ENCODE measurements at places on chromosomes 11 and 22. TPM values are rescaled to one million over a fixed set of nuclear protein-coding genes. Genes with fewer than 3 reads are reported as not detected.

The HEPN1 gene
- not detected for total RNA-seq

- H3K27me3 ChIP-seq = no peaks in the 10 kb centered on the region
- DNase-seq = no peak
- H3K36me3 ChIP-seq = no peaks in the 10 kb centered on the region
- H3K4me1 ChIP-seq = no peaks in the 10 kb centered on the region
- no peak overlapping the region for H3K27ac ChIP-seq
Measured at GRCh38 chr11:25970726-25971508, 361.0 kb upstream of the ANO3 start.

The SEPTIN3 gene
- total RNA-seq = 0.51 TPM

DNA sequence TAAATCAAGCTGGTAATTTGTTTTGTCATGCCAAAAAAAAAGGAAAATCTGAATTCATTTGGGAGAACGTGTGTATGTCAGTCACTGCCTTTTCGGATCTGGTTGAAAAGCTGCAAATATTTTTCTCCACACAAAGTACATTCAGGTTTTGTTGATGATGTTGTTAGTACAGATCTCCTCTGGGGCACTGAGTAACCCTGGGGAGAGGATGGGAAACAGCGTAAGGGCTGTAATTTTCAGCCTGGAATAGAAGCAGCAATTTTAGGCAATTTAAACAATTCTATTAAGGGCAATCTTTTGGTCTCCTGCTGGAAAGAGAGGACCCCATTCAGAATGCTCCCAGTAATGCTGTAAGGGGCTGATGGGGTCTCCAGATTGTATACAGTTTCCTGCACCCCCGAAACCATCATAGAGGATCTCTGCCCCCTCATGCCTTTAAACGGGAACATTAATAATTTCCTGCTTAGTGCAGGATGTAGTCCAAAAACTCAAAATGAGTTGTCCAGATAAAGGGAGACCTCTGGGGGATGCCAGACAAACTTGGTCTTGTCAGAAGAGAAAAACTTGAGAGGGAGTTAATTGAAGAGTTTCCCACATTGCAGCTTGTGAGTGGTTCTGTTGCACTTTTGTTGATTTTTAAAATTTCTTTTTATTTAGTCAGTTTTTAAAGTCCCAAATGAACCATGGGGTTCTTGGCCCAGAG is 132.3 kb downstream of the COMMD9 start:
- no peak overlapping the region for H3K27ac ChIP-seq
- H3K36me3 ChIP-seq = no peaks in the 10 kb centered on the region
- no peaks in the 10 kb centered on the region for H3K4me1 ChIP-seq
- peaks cover 3% of the 10 kb centered on the region for H3K27me3 ChIP-seq
- no peak for DNase-seq

The CCDC89 gene
- 0.22 TPM for total RNA-seq

GRCh38 chr11:47251751-47252150 is 3.1 kb upstream of the ACP2 start:
- H3K27ac ChIP-seq = no peak overlapping the region
- no peak for DNase-seq
- H3K4me1 ChIP-seq = peaks cover 23% of the 10 kb centered on the region
- H3K36me3 ChIP-seq = no peaks in the 10 kb centered on the region

- peaks cover 20% of the 10 kb centered on the region for H3K27me3 ChIP-seq
- no peak overlapping the region for H3K4me3 ChIP-seq
- H3K4me1 ChIP-seq = peaks cover 8% of the 10 kb centered on the region
- no peak for DNase-seq
Measured at GRCh38 chr11:75239531-75240290, 863 bp upstream of the TPBGL start.

The SERPIND1 gene
- total RNA-seq = not detected

The TCIRG1 gene
- total RNA-seq = 126 TPM

DNA sequence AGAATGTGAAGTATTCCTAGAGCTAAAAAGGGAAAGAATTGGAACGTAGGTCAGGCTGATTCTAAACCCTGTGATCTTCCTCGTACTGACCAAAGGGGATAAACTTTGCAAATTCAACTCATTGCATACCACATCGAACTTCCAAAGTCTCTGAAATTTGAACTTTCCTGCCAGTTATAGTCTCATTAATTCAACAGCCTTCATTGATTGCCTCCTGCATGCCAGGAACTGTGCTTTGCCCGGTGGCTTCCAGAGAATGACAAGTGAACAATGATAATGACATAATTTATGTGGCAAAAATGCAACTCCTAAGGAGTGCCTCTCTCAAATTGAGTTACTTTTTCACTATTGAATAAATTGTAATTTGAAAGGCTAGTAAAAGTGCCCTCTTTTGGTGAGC is 107.7 kb upstream of the LDLRAD3 start:
- H3K27me3 ChIP-seq = peaks cover 4% of the 10 kb centered on the region
- no peak overlapping the region for H3K4me3 ChIP-seq
- H3K27ac ChIP-seq = no peak overlapping the region
- no peaks in the 10 kb centered on the region for H3K4me1 ChIP-seq
- no peak for DNase-seq

The HDHD5 gene
- 40.0 TPM for total RNA-seq

DNA sequence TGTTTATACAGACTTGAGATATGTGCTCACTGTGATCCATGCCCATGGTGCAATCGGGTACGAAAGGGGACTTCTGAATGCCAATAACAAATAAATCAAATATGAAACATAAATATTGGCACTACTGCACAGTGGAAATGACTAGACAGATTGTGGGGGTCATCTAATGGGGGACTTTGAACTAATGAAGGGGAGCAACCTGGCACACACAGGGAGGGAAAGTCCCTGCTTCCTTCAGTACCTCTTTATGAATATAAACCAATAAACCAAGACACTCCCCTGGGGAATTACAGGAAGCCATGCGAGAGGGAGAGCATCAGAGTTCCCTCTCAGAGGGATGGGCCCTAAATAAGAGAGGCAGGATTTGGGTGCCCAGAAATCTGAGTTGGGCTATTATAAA is 21.1 kb downstream of the MIF start:
- no peaks in the 10 kb centered on the region for H3K27me3 ChIP-seq
- no peak overlapping the region for H3K27ac ChIP-seq
- no peak for DNase-seq
- no peak overlapping the region for H3K4me3 ChIP-seq
- H3K36me3 ChIP-seq = no peaks in the 10 kb centered on the region
- H3K4me1 ChIP-seq = peaks cover 6% of the 10 kb centered on the region

- H3K27me3 ChIP-seq = peaks cover 8% of the 10 kb centered on the region
- H3K36me3 ChIP-seq = no peaks in the 10 kb centered on the region
- no peak for DNase-seq
- no peak overlapping the region for H3K27ac ChIP-seq
Measured at GRCh38 chr11:126060757-126061171, 1.9 kb downstream of the CDON start.

The CARD18 gene
- total RNA-seq = not detected

The OR5I1 gene
- not detected for total RNA-seq

- no peaks in the 10 kb centered on the region for H3K4me1 ChIP-seq
- H3K4me3 ChIP-seq = no peak overlapping the region
- no peaks in the 10 kb centered on the region for H3K36me3 ChIP-seq
- H3K27me3 ChIP-seq = no peaks in the 10 kb centered on the region
- DNase-seq = no peak
- no peak overlapping the region for H3K27ac ChIP-seq
Measured at GRCh38 chr11:45606514-45607281, 58.7 kb downstream of the CHST1 start.

- H3K27me3 ChIP-seq = no peaks in the 10 kb centered on the region
- H3K4me3 ChIP-seq = no peak overlapping the region
- DNase-seq = no peak
Measured at GRCh38 chr11:66224226-66224855, 44.1 kb upstream of the RAB1B start.

The SOX6 gene
- not detected for total RNA-seq

GRCh38 chr11:8533332-8533731 is 60.7 kb downstream of the STK33 start:
- no peaks in the 10 kb centered on the region for H3K4me1 ChIP-seq
- no peak overlapping the region for H3K4me3 ChIP-seq
- no peaks in the 10 kb centered on the region for H3K36me3 ChIP-seq
- no peak for DNase-seq
- H3K27me3 ChIP-seq = no peaks in the 10 kb centered on the region
- no peak overlapping the region for H3K27ac ChIP-seq

The DRD2 gene
- total RNA-seq = not detected

The DEFB131B gene
- not detected for total RNA-seq

The KCNJ11 gene
- 0.53 TPM for total RNA-seq

The ELF5 gene
- total RNA-seq = not detected

DNA sequence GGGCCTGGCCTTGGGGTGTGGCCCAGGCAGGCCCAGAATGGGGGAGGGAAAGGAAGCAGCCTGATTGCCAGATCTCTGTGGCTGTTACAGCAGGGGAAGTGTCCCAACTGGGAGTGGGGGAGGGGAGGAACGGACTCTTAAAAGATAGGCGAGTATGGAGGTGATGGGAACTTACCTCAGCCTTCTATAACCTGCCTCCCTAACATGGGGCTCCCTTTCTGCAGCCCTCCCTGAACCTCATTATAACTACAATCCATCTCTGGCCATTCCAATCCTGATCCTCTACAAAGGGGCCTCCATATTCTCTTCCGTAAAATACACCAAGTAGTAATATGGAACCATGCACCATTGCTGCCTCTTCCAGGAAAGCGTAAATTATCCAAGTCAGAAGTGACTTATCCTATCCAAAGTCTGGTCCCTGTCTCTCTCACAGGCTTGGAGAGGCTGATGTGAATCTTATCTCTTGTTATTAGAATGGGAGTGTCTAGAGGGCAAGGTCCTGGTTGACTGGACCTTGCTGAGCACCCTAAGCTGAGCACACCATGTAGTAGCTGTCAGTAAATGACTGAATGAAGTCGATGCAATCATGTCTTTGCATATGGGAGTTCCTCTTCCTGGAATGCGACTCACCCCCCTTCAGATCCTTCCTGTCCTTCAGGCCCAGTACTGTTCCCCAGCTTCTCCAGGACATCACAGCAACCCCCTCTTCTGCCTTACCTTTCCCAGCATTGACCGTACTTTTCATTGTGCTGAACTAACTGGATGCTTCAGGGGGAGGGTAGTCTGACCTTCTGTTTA is 5.9 kb downstream of the RHOG start:
- peak overlapping the region; percentile 47 for H3K27ac ChIP-seq
- H3K36me3 ChIP-seq = peaks cover 12% of the 10 kb centered on the region
- H3K27me3 ChIP-seq = no peaks in the 10 kb centered on the region
- DNase-seq = no peak
- H3K4me3 ChIP-seq = peak overlapping the region; percentile 29

GRCh38 chr11:118791111-118791960 is at the start of gene DDX6:
Gene DDX6 (minus strand): TSS chr11:118791164. CDS start chr11:118786251, 4,913 bp downstream.
- DNase-seq = peak; percentile 90
- H3K36me3 ChIP-seq = no peaks in the 10 kb centered on the region
- peak within 1 kb of the TSS; percentile 68 for H3K4me3 ChIP-seq
- peaks cover 27% of the 10 kb centered on the region for H3K4me1 ChIP-seq
- peak within 1 kb of the TSS; percentile 94 for H3K27ac ChIP-seq

DNA sequence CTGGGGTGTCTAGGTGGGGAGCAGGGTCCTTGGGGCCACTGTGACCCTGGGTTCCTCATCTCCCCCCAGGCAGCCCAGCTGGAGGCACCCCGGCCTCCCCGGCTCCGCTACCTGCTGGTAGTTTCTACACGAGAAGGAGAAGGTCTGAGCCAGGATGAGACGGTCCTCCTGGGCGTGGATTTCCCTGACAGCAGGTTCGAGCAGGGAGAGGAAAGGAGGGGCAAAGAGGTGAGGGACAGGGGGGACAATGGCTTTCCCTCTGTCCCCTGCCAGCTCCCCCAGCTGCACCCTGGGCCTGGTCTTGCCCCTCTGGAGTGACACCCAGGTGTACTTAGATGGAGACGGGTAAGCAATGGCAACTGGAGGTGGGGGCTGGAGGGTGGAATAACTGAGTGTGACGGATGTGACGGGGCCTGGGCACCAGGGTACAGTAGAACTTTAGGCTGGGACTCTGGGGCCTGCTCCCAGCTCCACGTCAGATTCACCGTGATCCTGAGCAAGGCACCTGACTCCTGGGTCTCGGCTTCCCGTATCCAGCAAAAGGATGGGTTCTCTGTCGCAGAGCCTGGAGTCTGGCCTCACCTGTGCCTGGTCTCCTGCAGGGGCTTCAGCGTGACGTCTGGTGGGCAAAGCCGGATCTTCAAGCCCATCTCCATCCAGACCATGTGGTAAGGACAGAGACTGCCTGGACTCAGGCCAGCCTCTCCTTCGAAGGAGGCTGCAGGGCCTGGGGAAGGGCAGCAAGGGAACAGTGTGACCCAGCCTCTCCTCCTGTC is 3.6 kb downstream of the SSH3 start:
- no peak overlapping the region for H3K4me3 ChIP-seq
- no peaks in the 10 kb centered on the region for H3K36me3 ChIP-seq
- DNase-seq = no peak
- H3K4me1 ChIP-seq = peaks cover 24% of the 10 kb centered on the region
- H3K27ac ChIP-seq = no peak overlapping the region
- no peaks in the 10 kb centered on the region for H3K27me3 ChIP-seq

The THY1 gene
- total RNA-seq = 0.74 TPM

DNA sequence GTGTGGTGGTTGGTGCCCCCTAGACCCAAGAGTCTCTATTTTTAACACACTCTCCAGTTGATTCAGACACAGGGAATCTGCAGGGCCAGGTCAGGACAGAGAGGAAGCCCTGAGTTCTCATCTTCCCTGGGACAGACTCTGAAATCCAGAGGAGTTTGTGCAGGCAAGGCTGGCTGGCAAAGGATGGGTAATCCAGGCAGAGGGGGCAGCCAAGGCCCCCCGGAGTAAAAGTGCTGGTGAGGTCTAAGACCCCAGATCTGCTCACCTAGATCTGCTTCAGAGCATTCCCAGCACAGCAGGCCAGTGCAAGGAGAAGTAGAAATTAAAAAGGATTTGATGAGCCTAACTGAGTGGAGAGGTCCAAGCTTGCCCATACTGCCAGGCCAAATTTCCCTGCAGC is 40.6 kb upstream of the MN1 start:
- no peak overlapping the region for H3K4me3 ChIP-seq
- no peaks in the 10 kb centered on the region for H3K4me1 ChIP-seq
- DNase-seq = no peak
- no peaks in the 10 kb centered on the region for H3K27me3 ChIP-seq
- no peaks in the 10 kb centered on the region for H3K36me3 ChIP-seq
- H3K27ac ChIP-seq = no peak overlapping the region

DNA sequence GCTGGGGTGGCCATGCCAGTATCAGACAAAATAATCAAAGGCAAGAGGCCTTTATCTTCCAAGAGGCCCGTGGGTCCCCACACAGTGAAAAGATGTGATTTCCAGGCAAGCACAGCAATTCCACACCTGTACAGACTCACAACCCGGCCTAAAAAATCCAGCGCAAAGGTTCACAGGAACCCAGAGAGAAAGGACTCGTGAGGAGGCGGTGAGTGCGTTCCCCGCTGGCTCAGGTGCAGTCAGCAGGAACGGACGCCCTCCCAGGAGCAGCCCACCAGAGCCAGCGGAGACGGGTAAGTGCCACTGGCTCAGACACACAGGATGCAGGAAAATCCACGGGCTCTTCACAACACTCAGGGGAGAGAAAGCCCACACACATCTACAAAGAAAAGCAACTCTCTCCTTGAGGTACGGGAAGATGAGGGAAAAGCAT is 4.4 kb downstream of the TOLLIP start:
- no peaks in the 10 kb centered on the region for H3K27me3 ChIP-seq
- no peak overlapping the region for H3K27ac ChIP-seq
- H3K36me3 ChIP-seq = no peaks in the 10 kb centered on the region
- H3K4me1 ChIP-seq = peaks cover 23% of the 10 kb centered on the region
- H3K4me3 ChIP-seq = no peak overlapping the region

All from CD8-positive, alpha-beta memory T cell (primary cell).